ENCODE measurements at places on chromosomes 4 and X. TPM values are rescaled to one million over a fixed set of nuclear protein-coding genes. Genes with fewer than 3 reads are reported as not detected.

Gene LGI2
- 20.5 TPM for total RNA-seq

Gene EGFL6
- not detected for total RNA-seq

Gene TRAM1L1
- total RNA-seq, result 6.5 TPM

Gene SEC24B
- total RNA-seq, result 27.6 TPM

Gene HMGN5
- 2.9 TPM for total RNA-seq

Gene TGIF2LX
- not detected for total RNA-seq

Gene NAP1L3
- total RNA-seq, result 16.9 TPM

Gene PTCHD1
- total RNA-seq, result 1.3 TPM

Gene KLKB1
- total RNA-seq, result 0.29 TPM

Gene PRPS2
- 1.8 TPM for total RNA-seq

Gene DACH2
- total RNA-seq, result 1.3 TPM

Gene GLRA3
- not detected for total RNA-seq

Gene APLN
- not detected for total RNA-seq

Gene AFF1
- total RNA-seq, result 42.5 TPM

Gene FMR1NB
- not detected for total RNA-seq

Gene CRMP1
- 947 TPM for total RNA-seq

Gene MAGEE2
- not detected for total RNA-seq

Gene HEPH
- total RNA-seq, result 2.2 TPM

Gene KIAA0232
- total RNA-seq, result 64.4 TPM

Gene TNIP2
- total RNA-seq, result 25.4 TPM

Gene YY2
- total RNA-seq, result 1.1 TPM

Measured in glutamatergic neuron (in vitro differentiated cells).